Mesendoderm (in vitro differentiated cells): ENCODE measurements at places on chromosomes 6 and 20.

DNA sequence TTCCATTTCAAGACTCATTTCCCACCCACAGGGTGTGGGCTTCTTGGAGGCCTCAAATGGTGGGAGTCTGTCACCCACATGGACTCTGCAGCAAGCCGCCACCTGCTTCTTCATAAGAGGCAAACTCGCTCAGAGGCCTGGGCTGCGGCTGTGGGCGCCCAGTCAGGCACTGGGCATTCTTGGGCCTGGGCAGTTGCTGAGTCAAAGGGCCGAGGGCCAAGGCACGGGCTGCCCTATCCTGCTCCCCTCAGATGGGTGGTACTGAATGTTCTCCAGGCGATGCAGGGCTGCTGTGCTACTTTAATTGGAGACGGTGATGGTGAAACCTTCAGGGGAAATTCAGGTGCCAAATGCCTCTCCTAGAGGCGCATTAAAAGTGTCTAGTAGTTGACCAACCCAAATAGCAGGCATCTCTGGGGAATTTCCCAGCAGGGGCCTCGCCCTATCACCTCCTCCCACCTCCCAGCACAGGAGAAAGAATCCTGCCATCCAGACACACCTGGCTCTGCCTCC, 57.9 kb downstream of the MAFB start:
- no peak for DNase-seq

GRCh38 chr6:148027201-148027600, 315.4 kb upstream of the SASH1 start:
- DNase-seq = no peak

GRCh38 chr6:33199687-33200218, 712 bp downstream of the RXRB start:
- DNase-seq = peak; percentile 95

- no peak for DNase-seq
These were observed 1.2 kb downstream of the ATF6B start for GRCh38 chr6:32126880-32127279.

DNA sequence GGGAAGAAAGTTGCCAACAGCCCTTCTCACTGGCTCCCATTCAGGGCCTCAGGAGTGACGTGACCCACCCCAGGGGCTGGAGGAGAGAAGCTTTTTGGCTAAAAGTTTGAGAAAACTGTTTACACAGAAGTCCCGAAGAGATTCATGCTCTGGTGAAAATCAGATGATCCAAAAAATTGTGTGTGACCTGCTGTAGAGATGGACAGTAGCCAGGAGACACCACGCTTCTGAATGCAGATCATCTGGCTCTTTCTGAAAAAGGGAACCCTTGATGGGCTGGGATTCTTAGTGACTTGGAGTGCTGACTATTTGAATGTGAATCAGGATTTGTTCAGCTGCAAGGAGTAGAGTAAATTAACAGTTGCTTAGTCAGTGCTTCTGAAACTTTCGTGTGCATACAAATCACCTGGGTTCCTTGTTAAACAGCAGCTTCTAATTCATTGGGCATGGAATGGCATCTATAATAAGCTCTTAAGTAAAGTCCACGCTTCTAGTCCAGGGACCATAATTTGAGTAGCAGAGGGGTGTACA, 265.1 kb downstream of the PREX1 start:
- DNase-seq = no peak

DNA sequence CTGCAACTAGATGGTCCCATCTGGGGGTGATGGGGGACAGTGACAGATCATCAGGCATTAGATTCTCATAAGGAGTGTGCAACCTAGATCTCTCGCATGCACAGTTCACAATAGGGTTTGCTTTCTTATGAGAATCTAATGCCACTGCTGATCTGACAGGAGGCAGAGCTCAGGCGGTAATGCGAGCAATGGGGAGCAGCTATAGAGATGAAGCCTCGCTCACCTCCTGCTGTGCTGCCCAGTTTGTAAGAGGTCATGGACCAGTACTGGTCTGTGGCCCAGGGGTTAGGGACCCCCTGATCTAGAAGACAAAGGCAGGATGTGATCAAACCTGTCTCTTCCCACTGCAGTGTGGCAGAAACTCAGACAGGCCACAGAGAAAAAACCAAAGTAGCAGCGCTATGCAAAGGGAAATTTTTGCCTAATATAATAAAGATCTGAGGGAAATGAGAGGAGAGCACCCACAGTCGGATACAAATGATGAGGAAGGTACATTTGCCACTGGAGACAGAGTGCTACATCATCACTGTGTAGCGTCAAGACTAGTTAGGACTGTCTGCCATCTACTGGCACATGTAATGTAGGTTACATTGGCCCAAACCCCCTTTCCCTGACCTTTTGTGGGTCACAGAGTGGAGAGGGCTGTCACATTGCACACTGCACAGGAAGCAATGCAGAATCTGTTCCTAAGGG, 4.1 kb upstream of the LY86 start:
- DNase-seq = no peak

DNA sequence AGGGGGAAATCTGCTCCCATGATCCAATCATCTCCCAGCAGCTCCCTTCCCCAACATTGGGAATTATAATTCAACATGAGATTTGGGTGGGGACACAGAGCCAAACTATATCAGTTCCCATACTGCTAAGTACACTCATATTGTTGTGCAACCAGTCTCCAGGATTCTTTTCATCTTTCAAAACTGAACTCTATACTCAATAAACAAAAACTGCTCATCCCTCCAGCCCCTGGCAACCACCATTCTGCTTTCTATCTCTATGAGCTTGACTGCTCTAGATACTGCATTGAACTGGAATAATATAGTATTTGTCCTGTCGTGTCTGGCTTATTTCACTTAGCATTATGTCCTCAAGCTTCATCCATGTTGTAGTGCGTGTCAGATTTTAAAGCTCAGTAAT, 42.9 kb downstream of the STX11 start:
- DNase-seq = no peak

GRCh38 chr6:38153076-38153797, 333.7 kb downstream of the ZFAND3 start:
- no peak for DNase-seq

GRCh38 chr6:106360410-106360988, at the start of gene CRYBG1:
Gene CRYBG1 (plus strand): TSS chr6:106360717. CDS start chr6:106360909, 192 bp downstream.
- peak; percentile 91 for DNase-seq

DNA sequence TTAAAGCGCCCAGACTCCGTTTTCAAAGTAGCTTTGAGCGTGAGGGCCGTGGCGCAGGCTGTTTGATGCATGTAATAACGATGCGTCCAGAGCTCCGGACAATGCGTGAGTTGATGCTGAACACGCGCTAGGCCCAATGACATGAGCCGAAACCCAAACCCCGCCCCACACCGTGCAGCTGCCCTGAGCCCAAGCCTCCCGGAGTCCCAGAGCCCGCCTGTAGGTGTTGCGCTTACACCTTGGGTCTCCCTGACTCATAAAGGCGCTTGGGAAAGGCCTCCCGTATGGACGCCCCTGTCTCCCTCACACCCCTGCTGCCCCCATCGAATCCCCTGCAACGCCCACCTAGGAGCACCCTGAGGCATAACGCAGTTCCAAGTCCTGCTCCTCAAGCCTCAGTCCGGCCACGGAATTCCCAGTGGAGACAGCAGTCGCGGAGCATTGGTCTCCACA, 87.6 kb downstream of the ERMARD start:
- no peak for DNase-seq

GRCh38 chr6:127866766-127867165, 34.1 kb downstream of the THEMIS start:
- no peak for DNase-seq

DNA sequence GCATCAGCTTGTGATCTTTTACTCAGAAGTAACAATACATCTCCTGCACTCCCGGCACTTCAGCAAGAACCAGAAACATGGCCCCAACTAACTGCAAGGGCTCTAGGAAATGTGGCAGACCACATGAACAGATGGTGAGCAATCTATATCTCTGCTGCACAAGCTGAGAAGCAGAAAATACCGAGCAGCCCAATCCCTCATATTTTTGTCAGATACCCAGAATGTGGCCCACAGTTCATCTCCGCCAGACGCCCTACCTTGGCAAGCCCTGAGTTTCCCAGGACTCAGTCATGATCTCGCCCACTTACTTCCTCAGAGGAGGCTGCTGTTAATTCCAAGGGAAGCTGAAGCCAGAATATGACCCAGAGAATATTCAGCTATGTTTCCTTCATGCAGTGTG, 63.1 kb upstream of the PHACTR1 start:
- no peak for DNase-seq

DNA sequence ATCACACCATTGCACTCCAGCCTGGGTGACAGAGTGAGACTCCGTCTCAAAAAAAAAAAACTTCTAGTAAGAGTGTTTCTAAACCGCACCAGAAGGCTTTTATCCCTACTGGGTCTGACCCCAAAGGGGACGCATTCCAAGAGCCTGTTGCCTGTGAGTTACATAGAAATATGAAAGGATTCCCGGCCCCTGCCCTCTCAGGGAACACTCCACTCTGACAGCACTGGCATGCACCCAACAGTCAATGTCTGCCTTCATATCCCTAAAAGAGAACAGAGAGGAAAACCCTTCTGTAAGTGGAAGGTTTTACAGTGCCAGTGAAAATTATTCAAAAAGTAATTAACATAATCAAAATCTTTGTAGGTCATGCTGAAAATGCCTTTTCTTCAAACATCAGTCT, 117.1 kb upstream of the PTPRT start:
- no peak for DNase-seq

DNA sequence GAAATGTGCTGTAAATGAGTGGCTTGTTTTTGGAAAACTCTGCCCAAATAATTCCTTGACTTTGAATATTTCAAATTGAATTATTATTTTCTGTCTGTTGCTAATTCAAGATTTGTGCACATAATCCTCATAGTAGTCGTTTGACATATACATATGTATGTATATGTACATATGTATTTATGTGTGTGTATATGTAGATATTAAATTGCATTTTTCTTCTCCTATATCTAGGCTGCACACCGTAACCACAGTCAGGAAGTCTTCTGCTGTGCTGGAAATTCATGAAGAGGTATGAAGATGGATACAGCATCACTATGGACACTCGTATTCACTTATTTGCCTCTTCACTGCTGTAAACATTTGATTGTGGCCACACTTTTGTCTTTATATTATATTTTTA, 29.6 kb downstream of the OPN5 start:
- no peak for DNase-seq

DNA sequence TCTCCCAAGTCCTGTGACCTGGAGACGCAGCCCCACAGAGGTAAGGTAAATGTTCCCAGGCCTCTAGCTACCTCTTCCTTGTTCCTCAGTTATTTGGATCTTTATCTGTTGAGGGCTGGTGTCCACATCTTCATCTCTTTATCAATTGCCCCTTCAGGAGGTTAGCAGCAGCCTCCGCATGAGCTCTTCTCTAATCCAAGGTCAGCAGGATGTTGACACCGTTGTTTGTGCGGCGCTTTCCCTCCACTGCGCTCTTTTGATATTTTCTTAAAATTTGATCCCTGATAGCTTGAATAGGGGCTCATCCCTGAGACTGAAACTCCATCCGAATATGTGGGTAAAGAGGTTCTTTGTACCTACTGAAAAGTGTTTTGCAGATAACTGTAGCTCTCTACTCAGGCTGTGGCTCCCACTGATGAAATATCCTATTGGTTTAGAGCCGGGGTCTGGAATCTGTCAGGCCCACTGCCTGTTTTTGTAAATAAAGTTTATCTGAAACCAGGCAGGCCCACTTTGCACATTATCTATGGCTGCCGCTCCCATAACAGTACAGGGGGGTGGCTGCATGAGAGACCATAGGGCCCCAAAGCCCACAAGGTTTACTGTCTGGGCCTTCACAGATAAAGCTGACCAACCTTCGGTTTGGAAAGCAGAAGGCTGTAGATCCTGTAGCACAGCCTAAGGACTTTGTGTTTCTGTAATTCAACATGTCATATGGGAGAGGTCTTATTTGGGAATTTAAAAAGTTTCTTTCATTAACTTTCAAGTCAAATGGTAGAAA, 362.6 kb downstream of the QKI start:
- DNase-seq = no peak

DNA sequence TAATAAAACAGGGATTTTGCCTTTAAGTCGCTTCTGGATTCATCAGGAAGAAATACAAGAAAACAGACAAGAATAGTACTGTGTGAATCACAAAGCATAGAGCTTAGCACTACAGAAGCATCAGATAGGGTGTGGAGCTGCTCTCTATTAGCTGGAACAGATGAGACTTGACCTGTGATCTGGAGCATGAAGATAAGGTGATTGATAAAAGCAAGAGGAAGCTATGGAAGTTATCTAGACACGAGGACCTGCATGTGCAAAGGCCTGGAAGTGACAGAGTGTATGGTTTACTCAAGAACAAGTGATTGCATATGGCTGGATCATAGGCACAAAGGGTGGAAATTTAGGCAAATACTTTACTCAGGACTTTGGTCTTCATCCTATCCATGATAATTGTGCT, 112.9 kb upstream of the MLIP start:
- DNase-seq = no peak

GRCh38 chr6:148831531-148831930, 84.7 kb downstream of the UST start:
- DNase-seq = no peak

GRCh38 chr20:14698125-14698524, 360.7 kb upstream of the FLRT3 start:
- DNase-seq = no peak

- no peak for DNase-seq
These were observed 97.4 kb downstream of the PREP start for GRCh38 chr6:105305521-105305920.

GRCh38 chr20:60941379-60941778, 310.7 kb upstream of the CDH4 start:
- no peak for DNase-seq

GRCh38 chr6:150662814-150663213, 63.1 kb downstream of the PLEKHG1 start:
- DNase-seq = no peak

DNA sequence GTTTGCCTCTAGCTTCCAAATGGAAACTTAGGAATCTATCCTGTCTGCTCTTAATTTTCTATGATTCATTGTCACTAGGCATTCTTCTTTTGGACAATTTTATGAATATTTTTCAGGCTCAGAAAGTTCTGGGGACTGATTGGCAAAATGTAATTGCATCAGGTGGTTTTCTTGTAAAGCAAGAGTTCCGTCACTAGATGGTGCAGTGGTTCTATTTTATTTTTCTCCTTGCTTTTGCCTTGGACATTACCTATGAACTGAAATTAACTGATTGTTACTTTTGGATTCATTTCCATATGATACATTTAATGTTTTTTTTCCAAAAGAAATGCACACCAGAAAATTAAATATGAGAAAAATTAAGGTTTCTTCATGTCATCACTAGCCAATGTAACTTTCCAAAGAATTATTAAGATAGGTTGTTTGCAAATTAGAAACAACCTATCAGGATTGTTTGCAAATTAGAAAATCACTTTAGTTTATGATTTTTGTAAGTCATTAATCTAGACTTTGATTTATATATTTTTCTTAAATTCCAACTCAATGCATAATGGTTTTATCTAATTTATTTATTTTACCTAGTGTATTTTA, 48.0 kb downstream of the TMEM170B start:
- peak; percentile 73 for DNase-seq
